CD4-positive, alpha-beta T cell treated with Interleukin-6 for 4 hours (primary cell): ENCODE measurements at places on chromosomes 12 and 14.

- DNase-seq, result no peak
These were observed 878 bp downstream of the TMEM119 start for GRCh38 chr12:108596854-108597558.

DNA sequence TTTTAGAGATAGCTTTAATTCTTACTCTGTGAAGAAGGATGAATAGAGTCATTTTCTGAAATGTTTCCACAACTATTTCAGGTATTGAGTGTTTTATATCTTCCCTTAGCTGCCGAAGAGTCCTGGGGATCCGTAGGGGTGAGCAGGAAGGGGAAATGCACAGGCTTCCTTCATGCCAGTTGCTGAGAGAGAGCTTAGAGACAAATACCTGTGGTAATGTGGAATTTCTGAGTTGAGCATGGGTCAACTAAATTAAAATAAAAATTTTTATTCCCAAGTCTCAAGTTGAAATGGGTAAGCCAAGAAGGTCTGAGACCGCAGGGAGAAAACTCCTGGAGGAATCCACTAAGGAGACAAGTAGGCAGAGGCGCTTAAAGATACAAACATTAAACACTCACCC is 185.7 kb downstream of the DAD1 start:
- no peak for DNase-seq

- DNase-seq, result no peak
These were observed 129.2 kb upstream of the SLCO1B1 start for GRCh38 chr12:21001778-21002177.

DNA sequence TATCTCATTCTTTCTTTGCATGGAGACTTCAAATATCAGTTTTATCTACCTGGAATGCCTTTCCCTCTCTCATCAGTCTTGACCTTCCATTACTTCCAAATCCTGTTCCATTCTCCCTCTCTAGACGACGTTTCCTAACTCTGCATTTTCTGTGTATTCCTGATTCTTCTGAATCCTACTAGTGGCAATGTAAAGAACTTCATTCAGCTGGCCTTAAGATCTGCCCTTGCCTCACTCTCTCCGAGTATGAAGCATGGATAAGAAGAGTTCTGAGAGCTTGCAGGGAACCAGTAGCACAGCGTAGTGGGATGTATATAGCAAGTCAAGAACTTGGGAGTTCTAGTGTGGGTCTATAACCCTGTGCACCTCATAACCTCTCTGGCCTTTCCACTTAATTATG is 68.5 kb upstream of the HOXC13 start:
- no peak for DNase-seq

DNA sequence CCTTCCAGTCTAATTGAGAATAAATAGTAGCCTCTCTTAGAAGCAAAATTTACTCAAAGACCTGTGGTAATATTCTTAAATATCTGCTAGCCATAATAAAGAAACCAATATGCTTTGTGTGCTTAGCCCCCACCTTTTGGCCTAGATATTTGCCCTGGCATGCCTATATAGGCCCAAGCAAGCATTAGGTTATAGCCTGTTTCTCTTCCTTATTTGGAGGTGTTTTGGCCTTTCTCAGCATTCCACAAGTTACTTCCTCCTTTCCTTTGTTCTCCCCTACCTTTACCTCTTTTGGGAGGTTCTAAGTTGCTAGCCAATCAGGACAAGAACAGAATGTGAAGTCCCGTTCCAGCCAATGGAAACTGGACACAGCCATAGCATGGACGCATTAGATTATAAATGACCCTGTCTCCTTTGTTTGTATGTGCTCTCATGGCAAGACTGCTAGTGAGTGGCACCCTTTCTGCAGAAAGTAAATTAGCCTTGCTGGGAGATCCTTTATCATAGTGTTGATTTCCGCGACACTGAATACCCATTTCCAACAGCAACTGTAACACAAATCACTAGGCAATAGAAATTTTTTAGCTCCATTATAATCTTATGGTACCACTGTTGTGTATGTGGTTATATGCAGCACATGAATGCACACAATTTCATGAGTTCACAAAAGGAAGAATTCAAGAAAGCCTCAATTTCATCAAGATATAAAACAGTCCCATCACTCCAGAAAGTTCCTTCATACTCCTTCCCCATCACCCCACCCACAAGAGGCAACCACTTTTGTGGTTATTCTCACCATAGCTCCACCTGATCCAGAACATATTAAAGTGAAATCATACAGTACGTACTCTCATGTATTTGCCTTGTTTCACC is 37.6 kb downstream of the CEP83 start:
- DNase-seq, result no peak

DNA sequence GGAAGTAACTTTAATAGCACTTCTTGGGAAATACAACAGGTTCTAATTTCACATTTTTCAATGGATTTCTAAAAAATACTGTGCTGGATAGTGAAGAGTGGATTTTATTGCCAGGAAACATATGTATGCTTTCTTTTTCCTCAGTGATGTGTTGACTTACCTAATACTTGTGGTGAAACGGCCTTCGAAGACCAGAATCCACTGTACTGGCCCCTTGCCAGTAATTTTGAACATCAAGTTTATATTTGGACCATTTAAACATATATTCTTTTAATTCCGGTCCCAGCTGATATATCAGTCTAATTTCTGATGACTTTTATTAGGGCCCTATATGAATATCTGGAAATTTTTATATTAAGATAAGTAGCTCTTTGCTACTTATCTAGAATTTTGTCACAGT is 1.8 kb downstream of the MSRB3 start:
- DNase-seq, result no peak

- no peak for DNase-seq
These were observed 69.6 kb upstream of the RD3L start for GRCh38 chr14:104011824-104012517.

DNA sequence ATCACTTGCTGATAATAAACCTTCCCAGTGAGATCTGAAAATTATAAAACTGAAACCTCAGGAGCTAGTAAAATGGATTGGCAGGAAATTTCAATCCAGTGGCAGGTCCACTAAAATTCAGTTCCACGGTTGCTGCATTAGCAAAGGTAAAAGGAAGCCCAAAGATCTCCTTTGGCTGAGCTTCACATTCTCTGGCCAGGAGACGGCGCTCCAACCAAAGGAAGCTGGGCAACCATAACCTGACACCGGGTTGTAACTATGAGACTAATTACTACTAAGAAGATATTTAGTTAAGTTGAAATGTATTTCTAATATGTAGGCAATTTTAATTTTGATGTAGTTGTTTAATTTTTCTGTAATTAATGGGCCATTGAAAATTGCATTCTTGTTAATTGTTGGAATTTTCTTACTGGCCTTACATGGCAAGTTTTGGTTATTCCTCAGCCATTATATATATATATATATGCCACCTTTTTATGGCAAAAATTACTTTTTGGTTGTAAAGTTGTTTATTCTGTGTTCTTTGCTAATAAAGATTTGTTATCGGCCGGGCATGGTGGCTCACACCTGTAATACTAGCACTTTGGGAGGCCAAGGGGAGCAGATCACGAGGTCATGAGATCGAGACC is 17.0 kb downstream of the OR8S1 start:
- DNase-seq, result peak; percentile 39

GRCh38 chr12:109492371-109492770 is 14.9 kb downstream of the UBE3B start:
- DNase-seq, result no peak

DNA sequence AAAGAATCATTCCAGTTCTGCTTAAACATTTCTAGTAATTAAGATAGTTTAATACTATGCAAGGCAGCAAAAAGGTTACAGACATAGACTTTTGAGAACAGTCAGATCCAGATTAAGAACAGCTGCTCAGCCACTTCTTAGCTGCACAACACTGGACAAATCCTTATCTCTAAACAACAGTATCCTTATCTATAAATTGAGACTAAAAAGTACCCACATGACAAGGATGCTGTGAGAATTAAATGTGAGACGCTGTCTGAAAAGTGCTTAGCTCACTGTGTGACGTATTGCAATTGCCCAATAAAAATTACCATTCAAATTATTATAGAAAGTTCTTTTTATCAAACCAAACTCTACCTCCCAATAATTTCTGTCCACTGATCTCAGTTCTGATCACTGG is 35.5 kb downstream of the BORCS5 start:
- no peak for DNase-seq

GRCh38 chr12:68521321-68521839 is 89.3 kb upstream of the RAP1B start:
- no peak for DNase-seq

- DNase-seq, result no peak
These were observed 78.3 kb downstream of the AACS start for GRCh38 chr12:125143491-125143890.

DNA sequence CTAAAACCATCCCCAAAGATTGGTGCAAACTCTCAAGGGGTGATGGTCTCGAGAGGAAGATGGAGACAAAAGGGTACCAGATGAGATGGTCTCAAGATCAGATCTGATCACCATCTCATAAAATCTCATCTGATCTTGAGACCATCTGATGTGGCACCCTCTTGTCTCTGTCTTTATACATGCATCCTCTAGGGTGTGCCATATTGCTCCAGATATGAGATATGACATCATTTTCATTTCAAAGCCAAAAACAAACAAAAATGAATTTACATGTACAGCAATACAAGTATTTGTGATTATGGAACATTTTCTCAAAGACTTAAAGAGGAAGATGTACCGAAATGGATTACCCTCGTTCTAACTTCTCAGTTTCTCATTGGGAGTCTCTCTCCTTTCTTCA is 787.2 kb downstream of the GALC start:
- no peak for DNase-seq

- DNase-seq, result no peak
These were observed 131.8 kb downstream of the NPAS3 start for GRCh38 chr14:33070475-33070874.
